ENCODE measurements at places on chromosomes 5 and 9.

DNA sequence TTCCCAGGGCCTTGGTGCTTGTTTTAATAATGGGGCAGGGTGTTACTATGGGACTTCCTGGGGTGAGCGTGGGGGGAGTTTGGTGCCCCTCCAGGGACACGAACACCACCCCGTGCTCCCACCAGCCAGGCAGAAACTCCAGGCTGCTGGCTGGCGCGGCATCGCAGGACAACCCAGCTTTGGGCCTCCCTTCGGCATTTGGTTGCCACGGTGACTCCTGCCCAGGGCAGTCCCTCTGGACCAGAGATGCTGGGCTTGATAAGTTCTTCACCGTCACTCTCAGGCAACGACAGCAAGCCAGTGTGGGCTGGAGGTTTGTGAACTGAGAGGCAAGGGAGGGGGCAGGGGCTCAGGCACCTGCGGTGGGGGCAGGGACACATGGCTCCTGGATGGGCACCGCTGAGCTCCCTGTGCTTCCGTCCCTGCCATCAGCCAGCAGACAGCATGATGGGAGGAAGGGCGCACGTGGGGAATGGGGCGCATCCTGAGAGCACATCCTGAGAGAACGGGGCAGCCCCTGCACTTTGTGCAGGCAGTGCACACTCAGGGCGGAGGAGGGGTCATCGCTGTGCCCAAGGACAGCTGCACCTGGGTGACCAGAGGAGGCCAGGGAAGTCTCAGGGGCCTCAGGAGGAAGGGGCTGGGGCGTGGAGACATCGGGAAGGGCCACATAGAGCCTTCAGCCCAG, 116.4 kb downstream of the RXRA start:
- no peak for DNase-seq

DNA sequence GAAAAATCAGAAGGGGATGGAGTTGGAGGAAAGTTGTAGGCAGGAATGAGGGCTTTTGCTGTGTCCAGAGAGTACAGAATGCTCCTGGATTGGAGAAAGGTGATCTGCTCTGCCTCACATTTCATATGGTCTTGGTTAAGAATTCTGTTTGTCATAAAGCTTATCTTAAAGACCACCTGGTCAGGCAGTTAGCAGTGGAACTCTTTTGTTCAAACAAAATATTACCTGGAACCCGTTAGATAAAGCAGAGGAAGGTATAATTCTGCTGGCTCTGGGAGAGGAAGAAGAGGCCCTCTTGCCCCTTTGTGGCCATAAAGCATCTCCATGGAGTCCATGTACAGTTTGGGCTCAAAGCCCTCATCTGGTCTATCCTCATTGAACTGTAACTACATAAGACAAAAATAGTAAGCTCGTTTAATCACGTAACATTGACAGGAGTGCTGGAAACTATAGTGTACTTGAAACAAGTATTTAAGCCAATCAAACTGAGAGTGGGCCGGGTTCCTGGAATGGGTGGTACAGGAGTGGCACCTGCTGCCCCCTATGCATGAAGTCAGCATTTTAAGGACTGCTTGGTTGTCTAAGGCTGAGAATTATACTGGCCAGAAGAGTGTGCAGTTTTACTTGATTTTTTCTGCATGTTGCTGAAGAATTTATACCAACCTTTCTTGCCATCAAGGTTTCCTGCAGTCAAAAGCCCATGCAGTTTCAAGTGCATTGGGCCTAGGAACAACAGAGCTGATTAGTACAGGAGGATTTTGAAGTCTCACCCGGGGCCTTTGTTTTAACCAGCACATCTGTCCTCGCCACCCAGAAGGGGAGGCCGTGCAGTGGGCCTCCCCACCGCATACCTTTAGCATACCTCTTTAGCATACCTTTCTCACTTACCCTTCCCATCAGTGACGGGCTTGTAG, 39.9 kb downstream of the STXBP1 start:
- no peak for DNase-seq

DNA sequence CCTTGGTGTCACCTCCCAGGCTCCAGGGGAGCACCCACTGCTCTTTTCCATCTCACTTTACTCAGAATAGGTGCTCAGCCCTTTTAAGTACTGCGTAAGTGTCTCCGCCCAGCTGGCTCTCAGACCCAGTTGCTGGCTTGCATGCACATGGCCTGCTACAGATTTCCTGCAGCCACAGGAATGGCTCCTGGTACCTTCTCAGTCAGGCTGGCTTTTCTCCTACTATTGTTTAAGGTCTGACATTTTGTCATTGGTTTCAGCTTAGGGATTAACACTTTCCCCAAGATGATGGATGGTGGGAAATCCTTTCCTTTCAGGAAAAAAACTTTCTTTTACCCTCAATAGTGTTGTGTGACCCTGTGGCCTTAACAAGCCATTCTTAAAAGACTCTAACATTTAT, 1652.3 kb upstream of the WWC1 start:
- no peak for DNase-seq

GRCh38 chr5:107601076-107601475, 69.7 kb downstream of the EFNA5 start:
- no peak for DNase-seq

DNA sequence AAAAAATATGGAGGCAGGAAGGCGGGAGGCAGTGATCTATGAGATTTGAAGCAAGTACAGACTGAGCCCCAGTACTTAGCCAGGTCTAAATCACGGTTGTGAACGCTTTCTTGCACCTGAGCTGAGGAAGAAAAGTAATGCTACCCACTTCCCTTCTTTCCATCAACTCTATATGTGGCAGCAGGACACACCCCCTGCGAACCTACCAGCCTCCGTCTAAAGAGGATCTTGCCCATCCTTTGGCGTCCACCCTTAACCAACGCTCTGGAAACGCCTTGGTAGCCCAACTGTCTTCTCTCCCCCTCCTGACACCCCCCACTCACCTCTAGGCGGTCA, 545 bp downstream of the HMGCS1 start:
- no peak for DNase-seq

DNA sequence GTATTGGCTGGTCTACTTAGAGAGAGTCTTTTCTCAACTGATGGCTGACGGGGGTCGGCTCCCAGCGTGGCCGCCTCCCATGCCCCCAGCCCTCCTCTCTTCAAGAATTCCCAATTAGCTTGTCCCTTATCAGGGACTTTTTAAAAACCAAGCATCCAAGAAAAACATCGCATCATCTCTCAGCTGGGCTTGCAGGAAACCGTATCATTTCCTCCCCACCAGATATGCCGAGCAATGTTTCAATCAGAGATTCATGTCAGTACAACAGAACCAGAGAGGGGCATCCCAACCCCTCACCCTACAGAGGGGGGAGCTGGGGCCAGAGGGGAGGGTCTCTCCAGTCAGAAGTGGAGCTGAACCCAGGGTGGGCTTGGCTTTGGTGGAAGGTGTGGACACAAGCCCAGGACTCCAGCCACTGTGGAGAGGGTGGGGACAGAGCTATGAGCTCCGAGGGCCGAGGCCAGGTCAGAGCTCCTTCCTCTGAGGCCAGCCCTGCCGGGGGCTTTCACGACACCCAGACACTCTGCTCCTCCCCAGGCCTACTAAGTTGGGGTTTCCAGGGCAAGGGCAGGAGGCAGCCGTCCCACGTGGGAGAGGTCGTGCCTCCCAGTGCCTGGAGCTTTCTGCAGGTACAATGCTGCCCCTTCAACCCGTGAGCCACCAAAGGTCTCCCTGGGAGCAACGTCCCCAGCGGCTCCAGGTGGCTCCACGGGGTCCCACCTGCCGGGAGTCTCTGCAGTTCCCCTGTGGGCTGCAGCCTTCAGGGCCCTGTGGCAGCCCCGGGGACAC, 39.0 kb upstream of the TMEM250 start:
- no peak for DNase-seq

- DNase-seq: no peak
Observed at GRCh38 chr5:42636946-42637345, 119.7 kb upstream of the CCDC152 start.

DNA sequence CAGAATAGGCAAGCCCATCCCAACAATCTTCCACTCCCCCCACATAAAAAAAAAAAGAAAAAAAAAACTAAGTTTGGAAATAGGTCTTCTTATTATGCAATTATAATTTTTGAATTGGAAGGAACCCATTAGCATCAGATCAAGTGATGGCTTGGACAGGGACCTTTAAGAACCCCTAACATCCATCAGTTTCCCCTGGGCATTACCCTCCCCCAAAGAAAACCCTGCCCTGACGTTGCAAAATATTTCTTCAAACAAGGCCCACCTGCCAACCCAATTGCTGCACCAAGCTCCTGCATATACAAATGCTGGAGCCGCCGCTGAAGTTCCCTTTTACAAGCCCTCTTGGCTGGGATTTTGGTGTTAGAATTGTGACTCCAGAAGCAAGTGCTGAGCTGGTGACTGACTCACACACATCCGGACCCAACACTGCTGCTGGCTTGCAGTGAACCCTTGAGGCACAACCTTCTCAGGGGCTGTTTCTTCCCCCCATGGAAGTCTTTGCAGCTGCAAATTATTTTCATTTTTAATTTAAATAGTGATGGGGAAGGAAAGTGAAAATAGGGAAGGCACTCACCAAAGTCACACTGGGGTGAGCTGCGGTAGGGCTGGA, 56.1 kb upstream of the AFAP1L1 start:
- DNase-seq: no peak

DNA sequence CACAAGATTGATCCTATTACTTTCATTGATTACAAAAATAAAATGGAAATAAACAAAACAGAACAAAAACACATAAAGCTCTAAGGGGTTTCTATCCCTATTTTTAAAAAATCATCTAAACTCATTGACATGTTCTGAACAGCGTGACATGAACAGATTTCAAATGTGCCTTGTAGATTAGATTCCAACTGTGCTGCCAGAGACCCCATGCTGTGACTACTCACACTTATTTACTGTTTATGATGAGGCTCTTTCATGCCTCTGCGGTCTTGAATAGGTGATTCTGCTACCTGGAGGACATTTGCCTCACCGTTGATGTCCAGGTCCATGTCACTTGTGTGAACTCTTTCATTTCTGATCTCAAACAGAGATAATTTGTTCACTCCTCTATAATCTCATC, 990.2 kb downstream of the CDH12 start:
- no peak for DNase-seq

- no peak for DNase-seq
Observed at GRCh38 chr9:38246833-38247232, 145.7 kb upstream of the ALDH1B1 start.

- DNase-seq: no peak
Observed at GRCh38 chr5:155953335-155953734, 373.6 kb upstream of the SGCD start.

DNA sequence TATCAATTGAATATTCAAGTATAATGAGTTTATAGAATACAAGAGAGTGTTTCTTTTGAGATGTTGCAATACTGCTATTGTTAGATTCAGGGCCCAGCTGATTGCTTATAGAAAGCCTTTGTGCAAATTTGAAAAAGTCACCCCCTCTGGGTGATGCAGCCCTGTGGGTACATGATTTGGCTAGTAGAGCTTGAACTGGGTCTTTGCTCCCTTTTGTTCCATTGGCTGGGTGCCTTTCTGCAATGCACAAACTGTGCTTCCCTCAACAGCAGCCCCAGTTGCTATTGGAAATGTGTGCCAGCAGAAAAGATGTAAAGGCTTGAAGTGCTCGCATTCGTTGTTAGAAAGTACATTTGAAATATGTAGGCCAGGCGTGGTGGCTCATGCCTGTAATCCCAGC, 61.8 kb upstream of the CEMIP2 start:
- DNase-seq: no peak

All from cortex of kidney (tissue), 1 donor.